ENCODE measurements at places on chromosomes 12 and 14. TPM values are rescaled to one million over a fixed set of nuclear protein-coding genes. Genes with fewer than 3 reads are reported as not detected.

The RNASE7 gene
- not detected for total RNA-seq

The RASSF9 gene
- total RNA-seq: 0.32 TPM

The KERA gene
- total RNA-seq: not detected

The METTL3 gene
- 35.1 TPM for total RNA-seq

The ZFHX2 gene
- total RNA-seq: under 0.01 TPM

The RDH11 gene
- 212 TPM for total RNA-seq

The TSFM gene
- total RNA-seq: 25.5 TPM

The CLMN gene
- total RNA-seq: 0.43 TPM

The SPTLC2 gene
- total RNA-seq: 48.4 TPM

The RNASE2 gene
- total RNA-seq: not detected

The HAL gene
- total RNA-seq: not detected

The SERPINA3 gene
- not detected for total RNA-seq

The CCDC196 gene
- total RNA-seq: not detected

The RESF1 gene
- 25.8 TPM for total RNA-seq

DNA sequence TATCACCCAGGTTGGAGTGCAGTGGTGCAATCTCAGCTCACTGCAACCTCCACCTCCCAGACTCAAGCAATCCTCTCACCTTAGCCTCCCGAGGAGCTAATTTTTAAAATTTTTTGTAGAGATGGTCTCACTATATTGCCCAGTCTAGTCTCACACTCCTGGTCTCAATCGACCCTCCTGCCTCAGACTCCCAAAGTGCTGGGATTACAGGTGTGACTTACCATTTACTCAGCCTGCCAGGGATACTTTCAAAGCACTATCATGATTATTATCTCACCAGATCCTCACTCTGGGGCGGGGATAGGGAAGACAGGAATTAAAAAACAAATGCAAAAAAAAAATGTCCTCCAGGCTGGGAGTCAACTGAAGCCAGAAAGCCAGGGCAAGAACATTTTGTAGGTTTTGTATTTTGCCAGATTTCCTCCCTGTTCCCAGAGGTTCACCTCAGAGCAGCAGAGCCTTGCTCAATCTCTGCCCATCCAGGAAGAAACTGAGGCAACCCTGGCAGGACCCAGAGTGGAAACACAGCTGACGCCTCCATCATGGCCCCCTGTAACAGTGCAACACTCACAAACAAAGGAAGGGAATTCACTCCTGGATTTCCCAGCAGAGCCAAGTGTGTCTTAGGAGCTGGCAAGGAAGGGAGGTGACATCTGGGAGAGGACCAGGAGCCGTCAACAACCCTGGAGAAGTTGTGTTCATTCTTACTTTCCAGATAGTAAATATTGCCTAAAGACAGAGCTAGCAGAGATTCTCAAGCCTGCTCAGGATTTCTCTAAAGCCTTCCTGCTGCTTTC lies 73.9 kb downstream of the IRF2BPL start:
- no peak for DNase-seq

DNA sequence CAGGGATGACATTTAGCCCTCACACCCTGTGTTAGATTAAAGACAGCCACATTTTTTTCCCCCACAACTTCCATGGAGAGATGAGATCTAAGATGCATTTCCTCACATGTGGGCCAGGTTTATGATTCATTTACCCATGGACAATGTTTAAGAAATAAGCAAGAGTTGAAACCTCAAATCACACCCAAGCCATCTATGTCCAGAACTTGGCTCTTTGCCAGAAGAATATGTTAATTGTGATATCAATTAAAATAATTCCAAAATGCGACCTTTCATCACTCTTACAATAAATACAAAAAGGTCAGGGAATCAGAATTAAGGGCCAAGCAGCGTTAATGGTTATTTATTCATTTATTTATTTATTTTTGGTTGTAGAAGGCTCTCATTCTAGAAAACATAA lies 1376.9 kb upstream of the TMEM132C start:
- DNase-seq: no peak

GRCh38 chr12:32134101-32134888 lies 27.6 kb downstream of the BICD1 start:
- DNase-seq: peak; percentile 26

GRCh38 chr12:100574187-100575074 lies 947 bp downstream of the GAS2L3 start:
- DNase-seq: peak; percentile 37

GRCh38 chr12:25041006-25041741 lies 92.3 kb upstream of the BCAT1 start:
- DNase-seq: no peak

DNA sequence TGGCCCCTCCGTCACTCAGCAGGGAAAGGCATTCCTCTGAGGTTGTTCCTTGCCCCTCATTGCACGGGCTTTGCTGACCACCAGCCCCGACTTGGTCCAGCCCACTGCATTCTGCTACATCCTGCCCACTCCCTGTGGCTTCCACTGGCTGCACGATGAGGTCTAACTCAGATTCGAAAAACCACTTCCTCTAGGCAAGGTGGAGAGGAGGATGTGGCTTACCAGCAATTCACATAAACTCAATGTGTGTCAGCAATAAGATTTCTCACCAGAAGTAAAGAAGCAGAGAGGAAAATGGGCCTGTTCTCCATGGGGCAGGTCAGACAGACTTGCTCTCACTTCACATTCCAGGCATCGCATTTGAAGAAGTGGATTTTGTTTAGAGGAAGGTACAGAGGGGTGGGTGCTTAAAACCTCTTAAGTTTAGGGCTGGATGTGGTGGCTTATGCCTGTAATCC lies 14.7 kb downstream of the GPR68 start:
- peak; percentile 38 for DNase-seq

GRCh38 chr12:115722181-115722580 lies 555.3 kb downstream of the MED13L start:
- DNase-seq: no peak

DNA sequence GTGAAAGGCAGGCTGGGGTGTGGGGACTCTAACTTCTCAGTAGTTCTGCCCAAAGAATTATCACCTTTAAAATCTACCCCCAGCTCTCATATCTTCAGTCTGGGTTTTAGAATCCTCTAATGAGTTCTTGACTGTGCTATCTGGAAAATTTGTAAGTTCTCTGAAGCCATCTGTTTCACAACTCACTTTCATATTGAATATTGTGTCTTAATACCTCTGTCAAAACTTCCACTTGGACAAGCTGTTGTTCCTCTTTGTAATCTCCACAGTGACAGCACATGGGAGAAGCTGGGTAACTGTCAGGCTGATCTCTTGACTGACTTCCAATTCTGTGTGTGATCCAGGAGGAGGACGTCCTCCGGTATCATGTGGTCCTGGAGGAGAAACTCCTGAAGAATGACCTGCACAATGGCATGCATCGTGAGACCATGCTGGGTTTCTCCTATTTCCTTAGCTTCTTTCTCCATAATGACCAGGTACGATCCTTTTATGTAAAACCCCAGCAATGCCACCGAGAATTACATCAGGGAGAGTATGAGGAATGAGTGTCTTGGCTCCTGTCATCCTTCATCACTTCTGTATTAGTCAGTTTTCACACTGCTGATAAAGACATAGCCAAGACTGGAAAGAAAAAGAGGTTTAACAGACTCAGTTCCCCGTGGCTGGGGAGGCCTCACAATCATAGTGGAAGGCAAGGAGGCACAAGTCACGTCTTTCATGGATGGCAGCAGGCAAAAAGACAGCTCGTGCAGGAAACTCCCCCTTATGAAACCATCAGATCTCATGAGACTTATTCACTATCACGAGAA lies 111.9 kb downstream of the STAB2 start:
- DNase-seq: no peak

- no peak for DNase-seq
These were observed 114.5 kb downstream of the ADGRD1 start for GRCh38 chr12:131067981-131068851.

DNA sequence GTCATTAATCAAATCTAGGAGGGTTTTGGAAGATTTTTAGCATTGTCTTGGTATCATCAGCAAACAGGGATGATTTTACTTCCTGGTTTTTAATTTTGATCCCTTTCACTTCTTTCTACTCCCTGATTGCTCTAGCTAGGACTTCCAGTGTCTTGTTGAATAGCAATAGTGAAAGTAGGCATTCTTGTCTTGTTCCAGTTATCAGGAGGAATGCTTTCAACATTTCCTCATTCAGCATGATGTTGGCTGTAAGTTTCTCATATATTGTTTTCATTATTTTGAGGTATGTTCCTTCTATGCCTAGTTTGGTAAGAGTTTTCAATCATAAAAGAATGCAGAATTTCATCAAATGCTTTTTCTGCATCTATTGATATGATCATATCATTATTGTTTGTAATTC lies 244.2 kb upstream of the CLEC14A start:
- peak; percentile 23 for DNase-seq

DNA sequence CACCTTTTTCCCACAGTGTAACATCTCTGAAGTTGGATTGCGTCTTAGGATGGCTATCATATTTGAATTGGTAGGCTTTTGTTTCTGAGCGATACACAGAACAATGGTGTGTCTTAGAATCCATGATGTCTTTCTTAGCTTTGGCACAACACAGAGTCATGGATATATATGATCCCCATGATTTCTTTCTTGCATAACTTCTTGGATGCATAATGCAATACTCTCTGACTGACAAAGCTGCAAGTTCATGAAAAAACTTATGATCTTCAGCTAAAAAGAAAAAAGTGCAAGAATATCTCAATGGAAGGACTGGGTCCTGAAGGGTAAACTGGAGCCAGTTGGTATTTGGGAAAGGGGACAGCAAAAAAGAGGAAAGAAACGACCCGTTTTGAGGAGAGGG lies 48.1 kb downstream of the VWF start:
- no peak for DNase-seq

GRCh38 chr12:13788626-13789025 lies 192.8 kb downstream of the GRIN2B start:
- no peak for DNase-seq

- DNase-seq: peak; percentile 42
These were observed 443.1 kb downstream of the AEBP2 start for GRCh38 chr12:19882346-19882745.

GRCh38 chr14:68691031-68691791 lies 101.7 kb downstream of the ZFP36L1 start:
- DNase-seq: no peak

GRCh38 chr12:124567673-124568373 lies 411 bp upstream of the NCOR2 start:
- peak; percentile 96 for DNase-seq

DNA sequence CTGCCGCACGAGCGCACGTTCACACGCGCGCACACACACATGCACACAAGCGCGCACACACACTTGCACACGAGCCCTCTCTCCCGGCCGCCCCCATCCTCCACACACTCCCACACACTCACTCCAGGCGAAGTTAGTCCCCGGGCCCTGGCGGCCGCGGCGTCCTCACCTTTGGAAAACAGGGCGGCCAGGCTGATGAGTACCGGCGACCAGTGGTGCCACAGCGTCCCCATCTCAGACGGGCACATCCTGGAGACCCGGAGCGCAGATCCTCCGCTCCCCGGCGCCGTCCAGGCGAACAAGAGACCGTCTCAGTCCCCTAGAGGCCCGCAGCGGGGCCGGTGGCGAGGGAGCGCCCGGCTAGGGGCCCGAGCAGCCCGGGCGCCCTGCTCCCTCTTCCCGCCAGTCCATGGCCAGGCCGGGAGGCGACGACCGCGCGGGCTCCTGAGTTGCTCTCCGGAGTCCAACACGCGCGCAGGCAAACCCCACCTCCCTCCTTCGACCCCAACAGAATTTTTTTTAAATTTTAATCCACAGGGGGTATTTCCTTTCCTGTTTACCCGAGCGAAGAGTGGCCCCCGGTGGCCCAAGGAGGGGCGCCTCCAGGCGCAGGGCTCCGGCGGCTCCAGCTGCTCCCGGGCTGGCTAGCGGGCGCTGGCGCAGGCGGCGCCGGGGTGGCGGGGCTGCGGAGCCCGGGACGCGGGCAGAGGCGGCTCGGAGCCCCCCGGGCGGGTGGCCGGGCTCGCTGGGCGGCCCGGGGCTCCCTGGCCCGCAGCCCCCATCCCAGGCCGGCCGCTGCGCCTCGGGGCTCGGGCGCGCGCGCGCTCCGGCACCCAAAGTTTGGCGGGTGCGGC lies 506 bp downstream of the TMEM132D start:
- no peak for DNase-seq

- DNase-seq: no peak
These were observed 141.9 kb downstream of the CHST11 start for GRCh38 chr12:104598342-104599271.

- DNase-seq: peak; percentile 69
These were observed 5.1 kb downstream of the PAPLN start for GRCh38 chr14:73242357-73242901.

DNA sequence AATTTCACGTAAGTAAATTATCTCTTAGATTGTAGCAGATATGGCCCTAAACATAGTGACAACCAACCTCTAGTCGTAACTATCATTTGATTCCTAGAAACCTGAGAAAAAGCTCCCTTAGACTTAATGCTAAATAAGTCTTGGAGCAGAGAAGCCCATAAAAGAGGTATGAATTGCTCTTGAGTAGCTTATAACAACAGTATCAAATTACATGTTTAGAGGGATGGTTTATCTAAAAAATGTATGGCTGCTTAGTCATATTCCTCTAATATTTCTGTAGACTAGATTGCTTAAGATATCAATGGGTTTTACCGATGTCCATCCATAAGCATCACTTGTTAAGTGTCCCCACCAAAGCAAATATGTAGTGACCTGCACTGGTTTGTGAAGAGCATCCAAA lies 259.7 kb downstream of the NELL2 start:
- no peak for DNase-seq

DNA sequence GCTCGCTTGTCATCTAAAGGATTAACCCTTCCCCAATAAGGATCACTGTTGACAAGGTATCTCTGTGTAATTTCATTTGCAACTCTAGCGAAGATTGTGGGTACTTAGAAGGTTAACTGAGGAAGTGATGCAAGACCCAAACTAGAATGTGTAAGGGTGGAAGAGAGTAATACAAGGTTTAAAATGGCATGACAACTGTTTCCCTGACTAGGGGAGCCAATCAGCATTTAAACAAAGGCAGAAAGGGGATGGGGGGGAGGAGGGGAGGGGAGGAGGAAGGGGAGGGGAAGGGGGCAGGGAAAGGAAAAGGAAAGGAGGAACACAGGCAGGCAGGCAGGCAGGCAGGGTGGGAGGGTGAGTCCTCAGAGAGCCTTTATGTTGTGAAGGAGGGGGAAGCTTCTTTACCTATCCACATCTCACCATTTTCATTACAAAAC lies 31.1 kb downstream of the NRDE2 start:
- DNase-seq: peak; percentile 68

- no peak for DNase-seq
These were observed 26.0 kb downstream of the HSPB8 start for GRCh38 chr12:119204671-119205285.

GRCh38 chr12:57247041-57247440 lies 3.9 kb downstream of the STAC3 start:
- DNase-seq: no peak

Data from fibroblast of villous mesenchyme (primary cell).